Cortex of kidney (tissue), 1 donor: ENCODE measurements at places on chromosomes 4 and X.

DNA sequence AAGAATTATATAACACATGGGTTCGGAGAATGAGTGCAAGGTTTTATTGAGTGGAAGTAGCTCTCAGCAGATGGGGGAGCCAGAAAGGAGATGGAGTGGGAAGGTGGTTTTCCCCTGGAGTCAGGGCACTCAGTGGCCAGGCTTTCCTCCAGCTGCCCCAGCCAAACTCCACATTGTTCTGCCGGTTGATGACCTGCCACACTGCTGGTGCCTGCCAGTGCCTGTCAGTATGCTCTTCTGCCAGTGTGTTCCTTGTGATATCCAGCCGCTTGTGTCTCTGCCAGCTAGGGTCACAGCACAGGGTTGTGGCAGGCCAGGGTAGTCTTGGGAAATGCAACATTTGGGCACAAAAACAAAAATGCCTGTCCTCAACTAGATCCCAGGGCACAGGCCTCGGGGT is 604.8 kb upstream of the TECRL start:
- no peak for DNase-seq

GRCh38 chrX:40003428-40004245 is 94.1 kb downstream of the BCOR start:
- no peak for DNase-seq

GRCh38 chr4:25560605-25561004 is 95.0 kb upstream of the SLC34A2 start:
- no peak for DNase-seq

DNA sequence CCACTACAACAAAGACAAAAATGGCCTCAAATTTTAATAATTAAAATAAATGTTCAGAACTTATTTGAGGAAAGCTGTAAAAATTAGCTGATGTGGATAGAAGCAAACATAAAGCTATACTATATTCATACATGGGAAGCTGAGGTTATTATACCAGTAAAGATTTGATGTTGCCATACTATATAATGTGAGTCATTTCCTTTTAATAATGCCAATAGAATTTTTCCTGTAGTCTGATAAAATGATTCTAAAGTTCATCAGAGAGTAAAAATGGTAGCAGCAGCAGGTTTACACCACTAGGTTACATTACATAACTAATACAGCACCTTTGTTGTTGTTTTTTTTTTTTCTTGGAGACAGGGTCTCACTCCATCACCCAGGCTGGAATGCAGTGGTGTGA is 45.5 kb upstream of the CYP2U1 start:
- no peak for DNase-seq

GRCh38 chr4:56448301-56448700 is 12.2 kb downstream of the PAICS start:
- no peak for DNase-seq
